ENCODE measurements at places on chromosomes 6 and 20. TPM values are rescaled to one million over a fixed set of nuclear protein-coding genes. Genes with fewer than 3 reads are reported as not detected.

DNA sequence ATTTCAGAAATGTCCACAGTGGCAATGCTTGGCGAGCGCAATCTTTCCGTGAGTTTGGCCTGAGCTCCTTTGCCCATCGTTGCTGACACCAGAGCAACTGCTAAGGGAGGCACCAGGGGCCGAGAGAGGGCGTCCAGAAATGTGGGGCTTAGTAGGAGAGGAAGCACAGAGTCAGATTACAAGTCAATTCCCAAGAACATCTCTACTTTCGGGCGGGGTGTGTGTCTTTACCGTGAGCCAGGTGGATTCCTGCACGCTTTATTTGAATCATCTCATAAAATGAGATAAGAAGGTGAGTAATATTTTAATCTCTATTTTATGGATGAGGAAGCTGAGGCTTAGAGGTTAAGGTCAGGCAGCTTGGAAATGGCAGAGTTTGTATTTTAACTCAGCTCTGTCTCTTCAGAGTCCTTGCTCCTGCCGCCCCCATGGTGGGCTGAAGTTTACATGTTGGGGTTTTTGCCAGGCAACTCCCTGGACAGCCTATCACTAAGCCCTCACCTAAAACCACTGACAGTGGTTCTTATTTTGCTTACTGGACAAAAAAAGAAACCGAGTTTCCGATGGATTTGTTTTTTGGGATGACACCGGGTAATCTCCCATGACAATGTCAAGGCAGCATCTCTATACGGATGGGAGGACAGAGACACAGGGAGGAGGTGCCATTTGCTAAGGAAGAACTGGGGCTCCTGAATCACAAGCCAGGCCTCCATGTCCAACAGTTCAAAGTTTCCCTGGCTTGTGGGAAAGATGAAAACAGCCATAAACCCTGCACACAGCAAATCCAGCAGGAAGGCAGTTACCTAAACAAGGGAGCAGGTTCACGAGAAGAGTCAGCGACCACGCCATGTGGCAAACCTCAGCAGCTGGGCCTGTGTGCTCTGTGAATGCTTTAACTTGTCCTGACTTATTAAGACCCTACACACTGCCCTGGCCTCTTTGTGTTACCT lies 112.6 kb upstream of the SLC24A3 start:
- DNase-seq, result no peak

GRCh38 chr20:20412750-20413149 lies 44.8 kb downstream of the INSM1 start:
- DNase-seq, result peak; percentile 66

- DNase-seq, result no peak
Measured at GRCh38 chr6:47485491-47486135, 8.0 kb downstream of the CD2AP start.

DNA sequence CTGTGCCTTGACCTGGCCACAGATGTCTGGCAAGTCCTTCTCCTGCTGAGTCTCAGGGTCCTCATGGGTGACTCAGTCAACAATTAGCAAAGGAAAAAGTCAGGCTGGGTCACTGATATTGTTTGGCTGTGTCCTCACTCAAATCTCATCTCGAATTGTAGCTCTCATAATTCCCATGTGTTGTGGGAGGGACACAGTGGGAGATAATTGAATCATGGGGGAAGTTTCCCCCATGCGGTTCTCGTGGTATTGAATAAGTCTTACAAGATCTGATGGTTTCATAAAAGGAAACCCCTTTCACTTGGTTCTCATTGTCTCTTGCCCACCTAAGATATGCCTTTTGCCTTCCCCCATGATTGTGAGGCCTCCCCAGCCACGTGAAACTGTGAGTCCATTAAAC lies 45.7 kb downstream of the PREX1 start:
- no peak for DNase-seq

- DNase-seq, result no peak
Measured at GRCh38 chr20:2700913-2701620, 8.5 kb downstream of the EBF4 start.

GRCh38 chr6:35590622-35591066 lies 77.9 kb upstream of the TULP1 start:
- DNase-seq, result no peak

DNA sequence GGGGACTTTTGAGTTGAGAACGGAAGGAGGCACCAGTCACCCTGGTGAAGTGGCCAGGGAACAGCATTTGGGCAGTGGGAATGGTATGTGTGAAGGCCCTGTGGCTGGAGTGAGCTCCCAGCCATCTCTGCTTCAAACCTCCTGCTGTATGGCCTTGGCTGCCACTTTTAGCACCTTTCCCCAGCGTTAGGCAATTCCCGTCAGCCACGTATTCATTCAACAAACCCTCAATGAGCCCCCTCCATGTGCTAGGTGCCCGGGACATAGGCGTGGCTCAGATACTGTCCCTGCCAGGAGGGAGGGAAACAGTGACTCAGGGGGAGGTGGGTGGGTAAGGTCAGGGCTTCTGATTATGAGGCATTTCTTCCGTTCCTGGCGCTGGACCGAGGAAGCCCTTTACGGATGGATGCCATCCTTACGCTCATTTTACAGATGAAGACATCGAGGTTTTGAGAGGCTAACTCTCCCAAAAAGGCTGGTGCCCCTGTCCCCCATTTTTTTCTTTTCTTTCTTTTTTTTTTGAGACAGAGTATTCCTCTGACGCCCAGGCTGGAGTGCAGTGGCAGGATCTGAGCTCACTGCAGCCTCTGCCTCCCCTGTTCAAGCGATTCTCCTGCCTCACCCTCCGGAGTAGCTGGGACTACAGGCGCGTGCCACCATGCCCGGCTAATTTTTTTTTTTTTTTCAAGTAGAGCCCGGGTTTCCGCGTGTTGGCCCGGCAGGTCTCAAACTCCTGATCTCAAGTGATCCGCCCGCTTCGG lies 37.5 kb downstream of the SRC start:
- peak; percentile 37 for DNase-seq

DNA sequence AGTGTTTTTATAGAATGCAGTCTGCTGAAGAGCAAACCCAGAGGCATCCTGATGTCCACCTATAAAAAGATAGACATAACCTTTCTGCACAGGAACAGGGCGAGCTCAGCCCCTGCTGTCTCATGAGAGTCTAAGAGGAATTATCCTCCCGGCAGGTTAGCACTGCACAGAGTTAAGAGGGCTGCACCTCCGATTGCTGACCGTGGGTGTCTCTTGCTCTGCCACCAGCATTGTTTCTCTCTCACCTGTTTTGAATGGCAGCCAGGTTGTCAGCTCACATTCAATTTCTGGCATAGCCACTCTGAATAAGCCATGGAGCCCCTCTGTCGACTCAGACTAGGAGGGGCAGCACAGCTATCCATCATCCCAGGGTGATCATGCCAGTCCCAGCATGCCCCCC lies 211.2 kb downstream of the PHACTR1 start:
- DNase-seq, result no peak

GRCh38 chr6:169722362-169723199 lies 1.7 kb downstream of the PHF10 start:
- DNase-seq, result peak; percentile 68

GRCh38 chr6:64520050-64520449 lies 884.4 kb downstream of the PHF3 start:
- DNase-seq, result no peak

DNA sequence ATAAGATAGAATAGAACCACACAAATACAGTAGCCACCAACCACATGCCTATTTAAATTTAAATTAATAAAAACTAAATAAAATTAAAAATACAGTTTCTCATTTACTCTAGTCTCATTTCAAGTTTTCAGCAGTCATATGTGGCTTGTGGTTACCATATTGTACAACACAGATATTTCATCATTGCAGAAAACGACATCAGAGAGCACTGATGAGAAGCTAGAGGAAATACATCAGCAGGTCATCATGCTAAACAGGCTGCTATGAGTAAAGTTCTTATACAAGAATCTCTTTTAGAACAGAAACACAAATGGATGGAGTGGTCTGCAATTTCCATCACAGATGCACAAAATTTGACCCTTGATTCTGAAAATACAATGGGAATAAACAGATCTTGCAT lies 36.6 kb downstream of the TBC1D32 start:
- no peak for DNase-seq

DNA sequence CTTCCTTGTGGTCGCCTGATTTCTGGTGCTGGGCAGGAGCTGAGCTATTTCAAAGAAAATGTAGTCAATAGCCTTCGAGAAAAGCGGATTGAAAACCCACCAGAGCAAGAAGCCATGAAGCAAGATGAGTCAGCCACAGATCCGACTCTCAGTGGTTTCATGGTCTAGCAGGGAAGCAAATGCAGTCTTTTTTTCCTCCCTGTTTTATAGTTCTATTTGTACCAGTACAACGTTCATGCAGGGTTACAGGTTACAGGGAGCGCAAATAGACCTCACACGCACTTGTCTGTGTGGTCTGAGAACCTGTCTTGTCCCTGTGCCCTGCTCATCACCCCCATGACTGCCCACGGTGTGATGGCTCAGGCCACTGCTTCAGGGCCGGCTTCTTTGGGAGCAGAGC lies 309.8 kb upstream of the SUPT3H start:
- DNase-seq, result no peak

DNA sequence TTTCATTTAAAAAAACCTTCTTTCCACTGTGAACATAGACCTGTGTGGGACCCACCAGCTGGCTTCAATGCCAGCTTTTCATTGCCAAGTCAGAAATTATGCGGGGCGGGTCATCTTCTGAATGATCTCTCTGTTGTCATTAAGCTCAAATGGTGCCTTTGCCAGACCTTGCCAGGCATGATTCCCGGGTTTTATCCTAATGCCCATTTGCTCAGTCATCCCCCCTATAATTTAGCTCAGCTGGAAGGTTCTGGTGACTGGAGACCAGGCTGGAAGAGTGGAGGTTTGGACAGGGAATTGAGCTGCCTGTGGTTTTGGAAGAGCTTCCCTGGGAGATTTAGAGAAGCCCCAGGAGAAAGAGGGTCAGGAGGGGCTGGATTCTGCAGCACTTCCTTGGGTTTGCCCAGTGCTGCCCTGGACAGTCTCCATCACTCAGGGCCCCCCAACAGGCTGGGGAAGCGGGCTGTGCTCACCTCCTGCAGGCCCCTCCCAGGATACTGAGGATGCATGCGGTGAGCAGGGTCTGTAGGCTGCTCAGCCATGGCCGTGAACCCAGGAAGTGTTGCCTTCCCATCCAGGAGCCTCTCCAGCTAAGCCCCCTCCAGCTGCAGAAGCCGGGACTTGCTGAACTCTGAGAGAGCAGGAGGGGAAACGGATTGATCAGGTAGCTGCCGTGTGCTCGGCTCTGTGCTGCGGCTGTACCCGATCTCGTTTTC lies 273.0 kb downstream of the CDH4 start:
- DNase-seq, result no peak

DNA sequence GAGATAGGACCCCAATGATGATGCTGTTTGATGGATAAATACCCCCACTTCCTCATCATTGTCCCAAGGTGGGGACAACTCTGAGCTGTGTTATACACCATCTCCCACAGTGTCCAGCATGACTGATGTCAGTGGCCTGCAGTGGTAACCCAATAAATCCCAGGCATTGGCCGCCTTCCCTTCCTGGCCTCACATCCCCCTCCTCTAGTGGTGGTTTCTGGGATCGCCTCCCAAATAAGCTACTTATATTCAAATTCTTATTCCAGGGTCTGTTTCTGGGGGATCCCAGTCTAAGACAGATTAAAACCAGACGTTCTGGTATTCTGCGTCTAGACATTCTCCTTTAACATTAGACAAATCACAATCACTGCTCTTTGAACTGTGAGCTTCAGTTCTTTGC lies 90.6 kb downstream of the SCP2D1 start:
- DNase-seq, result no peak

- no peak for DNase-seq
Measured at GRCh38 chr6:158041788-158042187, 60.1 kb downstream of the SYNJ2 start.

The NELFE gene
- 87.1 TPM for total RNA-seq

The MAPK13 gene
- total RNA-seq, result 61.0 TPM

The E2F1 gene
- total RNA-seq, result 66.8 TPM
